ENCODE measurements at places on chromosomes 12 and 14.

- no peak for DNase-seq
These were observed 108.7 kb downstream of the CALM1 start for GRCh38 chr14:90505531-90505930.

DNA sequence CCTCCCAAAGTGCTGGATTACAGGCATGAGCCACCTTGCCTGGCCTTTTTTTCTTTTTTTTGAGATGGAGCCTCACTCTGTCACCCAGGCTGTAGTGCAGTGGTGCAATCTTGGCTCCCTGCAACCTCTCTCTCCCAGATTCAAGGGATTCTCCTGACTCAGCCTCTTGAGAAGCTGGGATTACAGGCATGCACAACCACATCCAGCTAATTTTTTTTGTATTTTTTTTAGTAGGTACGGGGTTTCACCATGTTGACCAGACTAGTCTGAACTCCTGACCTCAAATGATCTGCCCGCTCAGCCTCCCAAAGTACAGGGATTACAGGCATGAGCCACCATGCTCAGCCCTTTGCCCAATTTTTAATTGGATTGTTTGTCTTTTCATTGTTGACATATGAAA, 58.0 kb downstream of the SINHCAF start:
- DNase-seq: no peak

GRCh38 chr14:66046035-66046434, 440.1 kb upstream of the CCDC196 start:
- DNase-seq: no peak

GRCh38 chr12:5742258-5742657, 202.8 kb downstream of the ANO2 start:
- no peak for DNase-seq

Measured in Kasumi-1 (cell line).